ENCODE measurements at places on chromosomes 2 and 18.

- no peak for DNase-seq
Measured at GRCh38 chr2:145114726-145115125, 594.8 kb upstream of the ZEB2 start.

GRCh38 chr2:135150725-135151124 lies 98.6 kb downstream of the RAB3GAP1 start:
- DNase-seq: no peak

GRCh38 chr2:79996709-79997108 lies 307.8 kb downstream of the LRRTM1 start:
- DNase-seq: no peak

DNA sequence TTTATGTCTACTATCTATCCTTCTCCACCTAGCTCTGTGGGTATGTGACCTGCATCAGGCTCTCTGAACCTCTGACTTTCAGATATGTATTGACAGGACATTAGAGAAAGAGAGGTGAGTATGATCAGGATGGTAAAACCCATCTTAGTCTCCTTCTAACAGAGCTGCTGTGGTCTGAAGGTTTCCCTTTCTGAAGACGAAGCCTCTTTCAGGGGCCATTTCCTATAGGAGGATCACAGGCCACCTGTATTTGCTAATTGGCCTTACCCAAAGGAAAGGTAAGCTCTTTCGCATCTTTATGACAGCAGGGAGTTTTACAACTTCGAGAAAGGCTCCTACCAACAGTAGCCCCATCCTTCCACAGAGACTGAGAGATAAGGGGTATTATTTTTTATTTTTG lies 442.9 kb downstream of the KCNJ3 start:
- DNase-seq: no peak

DNA sequence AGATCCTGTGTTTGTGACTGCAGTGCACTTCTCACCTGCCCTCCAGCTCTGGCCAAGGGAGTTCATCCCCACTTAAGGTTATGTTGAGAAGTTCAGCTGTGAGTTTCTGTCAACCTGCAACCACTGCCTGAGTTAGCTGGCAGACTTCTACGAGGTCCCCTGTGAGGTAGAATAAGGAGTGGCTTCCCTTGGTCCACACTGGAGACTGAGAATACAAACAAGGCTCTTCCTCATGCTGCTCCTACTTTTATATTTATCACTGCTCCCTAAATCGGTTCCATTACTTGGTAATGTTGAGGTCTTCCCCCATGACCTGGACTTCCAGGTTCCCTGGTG lies 353.2 kb upstream of the CWC22 start:
- no peak for DNase-seq

GRCh38 chr2:231685349-231686191 lies 22.8 kb upstream of the PTMA start:
- DNase-seq: no peak

GRCh38 chr2:110677080-110677479 lies 783 bp downstream of the BUB1 start:
- peak; percentile 9 for DNase-seq

GRCh38 chr2:151381266-151381665 lies 23.9 kb downstream of the TNFAIP6 start:
- no peak for DNase-seq

DNA sequence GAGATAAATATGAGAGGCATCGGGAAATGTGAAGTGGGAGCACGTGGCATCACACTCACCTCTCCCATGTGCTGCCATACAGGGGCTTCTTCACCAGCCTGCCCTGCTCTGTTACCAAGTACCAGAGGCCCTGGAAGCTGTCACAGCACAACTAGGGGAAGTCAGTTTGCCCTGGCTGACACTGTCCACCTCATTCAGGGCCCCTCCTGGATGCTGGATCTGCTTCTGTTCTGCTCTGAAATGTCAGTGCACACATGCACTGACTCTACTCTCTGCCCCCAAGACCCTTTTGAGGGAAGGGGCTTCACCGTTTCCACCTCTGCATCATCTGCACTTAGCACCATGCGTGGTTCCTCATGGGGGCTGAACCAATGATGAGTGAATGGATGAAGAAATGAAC lies 311.1 kb downstream of the EN1 start:
- DNase-seq: no peak

GRCh38 chr2:71530641-71531332 lies 77.4 kb downstream of the DYSF start:
- peak; percentile 54 for DNase-seq

- DNase-seq: peak; percentile 67
Measured at GRCh38 chr2:231925303-231926179, 655 bp downstream of the NPPC start.

GRCh38 chr2:77104554-77104953 lies 417.6 kb downstream of the LRRTM4 start:
- no peak for DNase-seq

DNA sequence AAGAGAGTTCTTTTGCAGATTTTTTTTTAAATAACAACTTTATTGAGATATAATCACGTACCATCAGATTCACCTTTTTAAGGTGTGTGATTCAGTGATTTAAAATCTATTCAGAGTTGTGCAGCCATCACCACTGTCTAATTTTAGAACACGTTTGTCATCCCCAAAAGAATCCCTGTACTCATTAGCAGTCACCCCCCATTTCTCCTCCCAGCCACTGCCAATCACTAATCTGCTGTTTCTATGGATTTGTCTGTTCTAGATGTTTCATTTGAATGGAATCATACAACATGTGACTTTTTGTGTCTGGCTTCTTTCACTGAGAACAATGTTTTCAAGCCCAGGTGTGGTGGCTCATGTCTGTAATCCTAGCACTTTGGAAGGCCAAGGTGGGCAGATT lies 55.4 kb upstream of the RAPH1 start:
- DNase-seq: no peak

GRCh38 chr2:222792001-222792611 lies 68.7 kb upstream of the ACSL3 start:
- no peak for DNase-seq

GRCh38 chr18:46051731-46052461 lies 20.2 kb downstream of the PSTPIP2 start:
- no peak for DNase-seq

GRCh38 chr2:100959225-100959880 lies 42.7 kb upstream of the RPL31 start:
- DNase-seq: no peak

- DNase-seq: no peak
Measured at GRCh38 chr18:986051-986450, 81.4 kb downstream of the ADCYAP1 start.

GRCh38 chr2:167987026-167987425 lies 260.4 kb downstream of the STK39 start:
- DNase-seq: no peak

DNA sequence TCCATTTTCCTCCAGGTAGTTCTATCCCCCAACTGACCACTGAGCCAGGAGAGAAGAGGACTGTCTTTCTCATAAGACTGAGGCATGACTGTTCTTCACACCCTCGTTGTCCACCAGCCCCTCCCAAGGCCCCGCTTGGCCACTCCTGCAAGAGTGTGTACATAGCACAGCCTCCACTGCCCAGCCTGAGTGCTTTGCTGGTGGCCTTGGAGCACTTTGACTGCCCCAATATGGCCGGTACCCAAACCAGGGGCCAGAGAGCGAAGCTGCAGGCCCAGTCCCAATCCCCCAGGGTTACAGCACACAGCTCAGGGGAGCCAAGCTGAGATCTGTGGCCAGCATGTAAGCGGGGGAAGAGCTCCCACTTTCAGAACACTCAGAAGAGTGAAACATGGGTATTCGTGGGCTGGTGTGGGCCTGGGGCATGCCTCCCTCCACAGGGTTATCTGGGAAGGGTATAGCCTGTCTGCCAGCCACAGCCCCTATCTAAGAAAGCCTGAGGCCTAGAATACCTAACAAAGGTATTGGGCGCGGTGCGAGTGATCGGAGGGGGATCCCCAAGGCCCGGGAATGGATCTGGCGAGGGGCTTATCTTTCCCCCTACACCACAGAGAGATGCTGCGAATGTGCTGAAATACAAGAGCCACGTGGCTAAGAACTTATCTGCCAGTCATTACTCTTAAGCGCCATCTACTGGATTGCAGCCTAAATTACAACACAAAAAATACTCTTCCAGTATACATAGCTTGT lies 163.8 kb downstream of the WDPCP start:
- DNase-seq: peak; percentile 40

DNA sequence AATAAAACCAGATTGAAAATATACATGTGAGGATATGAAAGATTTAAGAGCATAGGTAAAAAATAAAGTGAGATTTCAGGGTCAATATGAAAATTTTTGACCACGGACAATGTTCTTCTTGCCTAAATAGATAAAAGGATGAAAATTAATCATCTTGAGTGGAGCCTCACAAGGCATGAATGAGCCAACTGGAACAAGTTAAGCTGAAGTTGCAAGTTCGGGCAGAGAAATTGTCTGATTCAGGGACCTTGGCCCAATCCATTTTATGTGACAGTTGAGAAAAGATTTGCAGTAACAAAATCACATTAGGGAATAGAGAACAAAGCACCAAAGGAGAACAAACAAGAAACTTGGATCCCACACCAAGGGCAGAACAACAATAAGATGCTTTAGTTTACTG lies 305.3 kb downstream of the TMX3 start:
- DNase-seq: no peak

DNA sequence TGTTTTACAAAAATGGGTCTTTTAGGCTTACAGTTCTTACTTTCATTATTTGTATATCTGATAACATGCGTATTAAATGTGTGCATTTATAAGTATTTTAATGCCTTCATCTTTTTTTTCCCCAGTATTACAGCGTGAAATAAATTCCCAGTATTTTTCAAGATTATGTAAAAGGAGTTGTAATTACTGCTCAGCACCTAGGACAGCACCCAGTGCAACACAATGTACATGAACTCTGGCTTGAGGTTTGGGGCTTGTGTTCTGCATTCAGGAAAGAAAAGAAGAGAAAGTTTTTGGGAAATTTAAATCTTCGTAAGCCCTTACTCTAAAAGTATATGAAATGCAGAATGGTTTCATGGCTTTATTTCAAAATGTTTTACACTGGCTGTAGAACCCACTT lies 16.7 kb downstream of the ZNF638 start:
- DNase-seq: no peak

GRCh38 chr18:40348196-40348595 lies 1606.8 kb upstream of the PIK3C3 start:
- no peak for DNase-seq

- no peak for DNase-seq
Measured at GRCh38 chr2:88656690-88657089, 29.4 kb upstream of the EIF2AK3 start.

- no peak for DNase-seq
Measured at GRCh38 chr2:101473911-101474701, 806 bp downstream of the RFX8 start.

- no peak for DNase-seq
Measured at GRCh38 chr2:28451793-28452533, 43.9 kb upstream of the PLB1 start.

GRCh38 chr2:119246884-119247843 lies 23.5 kb downstream of the STEAP3 start:
- DNase-seq: no peak

- no peak for DNase-seq
Measured at GRCh38 chr2:177909962-177910361, 162.6 kb downstream of the PDE11A start.

DNA sequence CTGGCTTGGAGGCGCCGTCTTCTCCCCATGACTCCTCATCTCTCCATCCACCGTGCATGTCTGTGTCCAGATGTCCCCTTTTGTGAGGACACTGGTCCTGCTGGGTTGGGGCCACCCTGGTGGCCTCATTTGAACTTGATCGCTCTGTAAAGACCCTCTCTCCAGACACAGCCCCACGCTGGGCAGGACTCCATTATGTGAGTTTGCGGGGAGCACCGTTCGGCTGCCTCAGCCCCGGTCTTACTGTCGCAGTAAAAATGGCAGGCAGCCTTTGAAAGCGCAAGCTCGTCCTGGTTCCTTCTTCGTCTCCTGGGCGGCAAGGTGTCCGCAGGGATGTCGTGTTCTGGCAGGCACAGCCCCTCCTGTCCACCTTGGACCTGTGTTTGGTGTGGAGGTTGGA lies 17.7 kb downstream of the NFATC1 start:
- no peak for DNase-seq

- DNase-seq: no peak
Measured at GRCh38 chr2:232541195-232541960, 1.9 kb downstream of the CHRNG start.

DNA sequence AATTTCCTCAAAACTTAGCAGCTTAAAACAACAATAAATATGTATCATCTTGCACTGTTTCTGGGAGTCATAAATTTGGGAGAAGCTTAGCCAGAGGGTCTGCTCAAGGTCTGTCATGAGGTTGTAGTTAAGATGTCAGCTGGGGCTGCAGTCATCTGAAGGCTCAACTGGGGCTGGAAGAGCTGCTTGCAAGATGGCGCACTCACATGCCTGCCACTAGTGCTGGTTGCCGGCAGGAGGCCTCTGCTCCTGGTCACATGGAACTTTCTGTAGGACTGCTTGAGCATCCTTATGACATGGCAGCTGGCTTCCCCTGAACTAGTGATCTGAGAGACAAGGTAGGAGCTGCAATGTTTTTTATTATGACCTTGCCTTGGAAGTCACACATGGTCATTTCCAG lies 215.5 kb upstream of the HAAO start:
- DNase-seq: no peak

DNA sequence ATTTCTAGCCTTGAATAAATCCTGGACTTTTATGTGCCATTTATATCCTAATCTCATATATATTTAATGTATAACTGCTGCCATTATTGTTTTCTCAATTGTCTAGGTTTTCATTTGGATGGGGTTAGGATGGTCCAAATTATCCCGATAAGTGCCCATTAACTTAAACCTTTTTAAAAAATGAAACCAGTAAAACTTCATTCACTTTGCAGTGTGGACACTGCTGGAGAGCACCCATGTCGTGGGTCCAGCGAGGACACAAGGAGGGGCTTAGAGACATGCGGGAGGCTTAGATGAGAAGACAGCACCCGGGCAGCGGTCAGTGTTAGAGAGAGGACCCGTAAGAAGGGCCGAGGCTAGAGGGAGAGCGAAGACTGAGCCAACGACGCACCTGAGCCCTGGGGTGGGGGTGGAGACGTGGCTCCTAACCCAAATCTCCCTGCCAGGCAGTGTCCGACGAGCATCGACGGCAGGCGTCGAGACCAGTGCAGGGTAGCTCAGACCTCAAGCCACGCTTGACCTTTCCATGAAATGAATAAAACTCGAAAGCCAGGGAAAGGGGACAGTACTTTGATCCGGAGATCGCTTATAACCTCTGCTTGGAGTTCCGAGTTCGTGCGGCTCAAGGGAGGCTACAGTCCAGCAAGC lies 9.0 kb upstream of the EN1 start:
- DNase-seq: no peak

DNA sequence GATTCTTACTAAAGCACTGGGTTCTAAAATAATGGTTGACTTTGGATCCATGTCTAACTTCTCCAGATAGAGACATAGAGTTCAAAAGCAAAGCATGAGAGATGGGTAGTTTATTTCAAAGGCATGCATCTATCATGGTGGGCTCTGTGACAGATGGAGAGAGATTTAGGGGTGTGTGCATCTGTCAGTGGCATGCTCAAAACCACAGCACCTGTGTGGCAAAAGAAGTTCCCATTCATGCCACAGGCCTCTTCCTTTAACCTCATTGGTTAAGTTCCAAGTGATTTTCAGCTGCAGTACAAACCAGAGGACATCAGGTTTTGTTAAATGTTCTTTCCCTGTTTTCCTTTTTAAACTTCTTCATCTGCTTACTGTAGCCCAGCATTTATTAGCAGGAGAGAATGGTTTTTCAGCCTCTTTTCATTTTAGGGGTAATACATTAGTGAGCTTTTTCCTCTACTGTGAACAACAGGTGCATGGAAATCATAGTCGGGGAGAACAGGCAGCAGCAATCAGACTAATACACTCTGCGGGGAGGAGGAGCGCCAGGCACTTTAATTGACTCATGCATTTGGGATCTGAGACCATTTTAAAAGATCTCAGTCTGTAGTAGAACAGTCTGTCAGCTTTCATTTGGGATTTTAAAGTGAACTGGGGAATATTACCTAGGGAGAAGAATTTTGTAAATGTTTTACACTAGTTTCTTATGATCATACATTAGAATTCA lies 52.4 kb upstream of the UPP2 start:
- no peak for DNase-seq
